ENCODE measurements at places on chromosomes 4 and X.

DNA sequence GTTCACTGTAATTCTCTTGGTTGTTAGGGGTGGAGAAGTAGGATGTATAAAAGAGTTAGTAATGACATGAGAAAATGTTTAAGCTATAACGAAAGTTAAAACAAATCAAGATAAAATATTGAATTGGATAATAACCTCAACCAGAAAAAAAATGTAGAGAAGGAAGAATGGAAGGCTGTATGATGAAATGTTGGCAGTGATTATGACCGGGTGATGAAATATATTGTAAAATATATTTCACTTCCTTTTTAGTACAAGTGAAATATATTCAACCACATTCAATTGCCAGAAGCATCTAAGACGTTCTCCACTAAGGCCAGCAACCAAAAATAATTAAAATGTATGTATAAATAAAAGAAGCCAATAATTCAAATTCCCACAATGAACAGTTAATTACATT is 309.3 kb upstream of the FGF13 start:
- no peak for DNase-seq

- DNase-seq: no peak
These were observed 12.0 kb downstream of the NEIL3 start for GRCh38 chr4:177321647-177322046.

GRCh38 chr4:28388471-28388870 is 1527.8 kb downstream of the STIM2 start:
- DNase-seq: no peak

GRCh38 chr4:101853691-101854090 is 63.2 kb downstream of the BANK1 start:
- DNase-seq: no peak

GRCh38 chr4:5079581-5079980 is 28.3 kb downstream of the STK32B start:
- DNase-seq: no peak

GRCh38 chr4:182905038-182905437 is 12.1 kb downstream of the DCTD start:
- no peak for DNase-seq

DNA sequence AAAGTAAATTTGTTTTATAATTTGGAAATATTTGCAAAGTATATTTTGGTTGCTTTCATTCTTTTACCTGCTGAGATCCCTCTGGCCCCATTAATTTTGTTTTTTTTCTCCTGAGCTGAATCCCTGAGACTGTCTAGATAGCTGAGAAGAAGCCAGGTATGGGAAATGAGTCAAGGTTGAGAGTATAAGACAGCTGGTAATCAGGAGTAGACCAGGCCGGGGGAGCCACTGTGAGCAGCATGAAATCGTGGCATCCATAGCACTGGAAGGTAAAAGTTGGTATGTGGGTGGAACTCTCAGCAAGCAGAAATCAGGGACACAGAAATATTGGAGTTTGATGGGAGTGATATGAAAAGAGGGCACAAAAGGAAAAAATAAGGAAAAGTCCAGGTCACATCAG is 164.5 kb downstream of the FHIP1A start:
- DNase-seq: no peak

GRCh38 chr4:15585331-15585730 is 69.8 kb downstream of the FBXL5 start:
- no peak for DNase-seq

DNA sequence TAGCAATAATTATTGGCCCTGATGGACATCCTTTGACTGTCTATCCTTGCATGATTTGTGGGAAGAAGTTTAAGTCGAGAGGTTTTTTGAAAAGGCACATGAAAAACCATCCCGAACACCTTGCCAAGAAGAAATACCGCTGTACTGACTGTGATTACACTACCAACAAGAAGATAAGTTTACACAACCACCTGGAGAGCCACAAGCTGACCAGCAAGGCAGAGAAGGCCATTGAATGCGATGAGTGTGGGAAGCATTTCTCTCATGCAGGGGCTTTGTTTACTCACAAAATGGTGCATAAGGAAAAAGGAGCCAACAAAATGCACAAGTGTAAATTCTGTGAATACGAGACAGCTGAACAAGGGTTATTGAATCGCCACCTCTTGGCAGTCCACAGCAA is 60.7 kb downstream of the ZFX start:
- DNase-seq: no peak

- DNase-seq: no peak
These were observed 28.2 kb downstream of the PHKA1 start for GRCh38 chrX:72685810-72686456.

DNA sequence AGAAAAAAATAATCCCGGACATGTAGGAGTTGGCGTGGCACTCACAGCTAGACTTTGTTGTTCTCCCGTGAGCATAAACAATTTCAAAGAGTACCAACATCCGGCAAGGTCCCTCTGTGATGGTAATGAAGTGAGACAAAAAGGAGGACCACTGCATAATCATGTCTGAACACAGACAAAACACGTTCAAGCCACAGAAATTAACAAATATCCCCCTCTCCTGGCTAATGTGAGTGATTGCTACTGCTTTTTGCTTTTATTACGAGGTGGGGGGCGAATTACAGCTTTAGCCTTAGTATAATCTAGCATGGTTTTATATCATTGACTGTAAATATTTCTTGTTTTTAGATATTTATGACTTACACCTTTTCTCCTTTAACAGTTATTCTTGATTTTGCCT is 118.5 kb downstream of the PLS3 start:
- no peak for DNase-seq

DNA sequence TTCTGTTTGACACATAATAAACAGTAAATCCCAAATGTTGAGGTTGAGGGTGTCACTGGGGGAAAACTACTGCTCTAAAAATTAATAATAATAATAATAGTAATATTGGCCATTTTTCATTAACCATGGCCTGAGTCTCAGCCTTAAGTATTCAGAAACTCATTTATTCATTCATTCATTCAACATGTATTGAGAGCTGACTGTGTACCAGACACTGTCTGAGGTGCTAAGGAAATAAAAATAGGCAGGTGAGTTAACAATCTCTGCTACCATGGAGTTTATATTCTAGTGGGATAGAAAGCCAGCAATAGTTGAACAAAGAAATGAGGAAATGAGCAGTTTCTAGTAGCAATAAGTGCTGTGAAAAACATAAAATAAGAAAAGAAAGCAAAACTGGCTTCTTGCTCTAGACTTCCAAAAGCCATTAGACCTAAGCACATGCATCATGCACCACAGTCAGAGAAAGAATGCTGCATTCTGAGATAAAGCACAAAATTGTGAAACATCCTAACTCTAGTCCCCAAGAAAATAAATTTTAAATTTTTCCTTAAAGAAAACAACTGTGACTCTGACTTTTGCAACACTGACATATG is 278.7 kb downstream of the RCHY1 start:
- DNase-seq: no peak

DNA sequence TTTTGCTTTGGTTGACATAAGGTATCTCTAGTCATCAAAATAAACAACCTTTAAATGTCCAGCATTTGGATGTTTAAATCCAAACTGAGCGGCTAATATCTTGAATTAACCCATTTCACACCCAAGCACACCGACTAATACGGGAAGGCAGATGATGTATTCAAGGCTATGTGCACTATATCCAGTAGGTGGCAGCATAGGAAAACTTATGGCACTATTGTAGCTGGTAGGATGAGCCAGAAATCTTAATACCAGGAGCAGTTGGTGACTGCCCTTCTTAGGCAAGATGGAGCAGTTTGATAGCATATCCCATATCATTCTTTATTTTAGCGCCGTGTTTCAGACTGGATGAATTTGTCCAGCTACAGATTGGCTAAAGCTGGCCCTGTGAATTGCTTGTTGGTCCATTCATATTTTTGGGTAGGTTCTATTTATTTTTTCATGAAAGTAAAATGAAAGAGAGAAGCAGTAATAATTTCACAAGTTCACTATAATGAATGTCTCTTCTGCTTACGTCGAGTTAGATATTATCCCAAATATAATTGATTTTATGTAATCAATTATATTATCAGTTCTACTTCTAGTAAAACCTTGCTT is 24.4 kb downstream of the UCHL1 start:
- peak; percentile 8 for DNase-seq

GRCh38 chr4:2935762-2936743 is 27.2 kb downstream of the NOP14 start:
- DNase-seq: peak; percentile 2

DNA sequence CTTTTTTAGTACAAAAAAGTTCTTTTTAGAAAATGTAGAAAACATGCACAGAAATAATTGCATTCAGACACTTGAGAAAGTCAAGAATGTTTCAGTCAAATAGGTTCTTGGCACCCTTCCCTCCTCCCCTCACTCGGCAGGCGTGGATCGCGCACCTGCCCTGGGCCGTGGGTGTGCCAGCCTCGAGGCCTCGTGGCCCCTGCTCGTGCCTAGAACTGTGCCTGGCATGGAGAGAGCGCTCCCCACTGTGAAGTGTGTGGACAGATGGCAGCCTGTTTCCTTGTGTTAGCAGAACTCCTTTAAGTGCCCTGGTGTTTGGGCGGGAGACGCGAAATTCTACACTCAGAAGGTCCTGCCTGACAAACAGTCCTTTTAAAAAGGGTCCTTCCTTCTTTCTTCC is 14.7 kb downstream of the RGS12 start:
- no peak for DNase-seq

DNA sequence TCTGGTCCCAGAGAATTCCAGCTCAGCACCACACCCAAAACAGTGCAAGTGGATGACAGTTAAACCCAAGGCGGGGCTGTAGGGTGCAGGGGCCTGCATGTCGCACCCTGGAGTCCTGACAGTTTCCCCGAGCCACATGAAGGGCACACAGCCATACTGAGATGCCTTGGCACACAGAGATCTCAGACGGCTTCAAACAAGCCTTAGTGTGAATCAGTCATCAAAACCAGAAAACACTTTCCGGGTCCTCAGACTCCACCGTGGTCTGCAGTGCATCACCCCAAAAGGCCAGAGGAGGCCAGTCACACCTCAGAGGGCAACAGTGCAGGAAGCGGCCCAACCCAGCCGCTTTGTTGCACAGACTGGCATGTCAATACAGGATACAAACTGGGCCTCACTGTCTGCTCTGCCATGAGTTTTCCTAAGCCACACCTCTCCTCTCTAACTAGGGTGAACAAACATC is 64.6 kb upstream of the ENPP6 start:
- DNase-seq: no peak

DNA sequence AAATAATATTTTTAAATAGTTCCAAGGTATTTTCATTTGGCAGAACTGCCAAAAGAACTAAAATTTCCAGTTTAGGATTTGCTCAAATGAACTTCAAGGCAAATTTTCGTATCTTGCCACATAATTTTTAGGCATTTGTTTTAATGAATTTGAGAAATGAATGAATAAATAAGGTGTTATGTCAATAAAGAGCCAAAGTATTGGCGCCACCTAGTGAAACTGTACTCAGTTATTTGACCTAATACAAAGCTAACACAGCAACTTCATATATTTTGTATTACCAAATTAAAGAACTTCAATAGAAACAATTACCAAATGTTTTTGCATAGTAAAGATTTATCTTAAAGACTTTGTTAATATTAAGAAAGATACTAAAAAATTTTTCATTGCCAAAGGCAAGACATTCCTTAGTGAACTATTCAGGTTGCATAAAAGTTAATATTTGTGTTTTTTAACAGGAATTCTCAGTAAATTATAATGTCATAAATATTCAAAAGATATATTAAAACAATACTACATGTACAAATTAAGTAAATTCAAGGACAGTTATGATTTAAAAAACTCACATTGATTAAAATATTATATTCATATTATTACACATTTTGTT is 50.3 kb downstream of the STPG2 start:
- no peak for DNase-seq

GRCh38 chrX:644304-645281 is 14.0 kb downstream of the SHOX start:
- no peak for DNase-seq

GRCh38 chr4:134533068-134533467 is 331.5 kb upstream of the PABPC4L start:
- DNase-seq: no peak

- no peak for DNase-seq
These were observed 26.1 kb upstream of the VMA21 start for GRCh38 chrX:151370906-151371305.

GRCh38 chr4:182818926-182819730 is 98.1 kb downstream of the DCTD start:
- DNase-seq: no peak

DNA sequence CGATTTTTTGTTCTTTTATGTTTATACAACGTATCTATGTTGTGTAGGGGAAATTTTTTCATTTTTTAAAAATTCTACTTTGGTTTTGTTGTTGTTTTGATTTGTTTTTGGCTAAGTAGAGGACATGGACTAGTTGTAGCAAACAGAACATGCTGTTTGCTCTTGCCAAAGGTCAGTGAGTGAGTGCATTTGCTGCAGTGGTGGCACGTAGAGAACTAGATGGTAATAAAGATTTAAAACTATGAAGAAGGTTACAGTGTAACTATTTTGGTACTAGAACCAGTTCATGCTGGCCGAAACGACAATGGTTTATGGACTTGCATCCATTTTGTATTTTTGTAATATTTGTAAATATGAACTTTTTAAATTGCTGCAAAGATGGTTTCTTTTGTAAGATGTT is 1.9 kb upstream of the SCML1 start:
- DNase-seq: no peak

GRCh38 chrX:13464599-13465275 is 104.7 kb upstream of the EGFL6 start:
- no peak for DNase-seq

GRCh38 chr4:7146059-7146785 is 46.1 kb upstream of the SORCS2 start:
- no peak for DNase-seq

- DNase-seq: no peak
These were observed 21.0 kb downstream of the MAN2B2 start for GRCh38 chr4:6595897-6596537.

DNA sequence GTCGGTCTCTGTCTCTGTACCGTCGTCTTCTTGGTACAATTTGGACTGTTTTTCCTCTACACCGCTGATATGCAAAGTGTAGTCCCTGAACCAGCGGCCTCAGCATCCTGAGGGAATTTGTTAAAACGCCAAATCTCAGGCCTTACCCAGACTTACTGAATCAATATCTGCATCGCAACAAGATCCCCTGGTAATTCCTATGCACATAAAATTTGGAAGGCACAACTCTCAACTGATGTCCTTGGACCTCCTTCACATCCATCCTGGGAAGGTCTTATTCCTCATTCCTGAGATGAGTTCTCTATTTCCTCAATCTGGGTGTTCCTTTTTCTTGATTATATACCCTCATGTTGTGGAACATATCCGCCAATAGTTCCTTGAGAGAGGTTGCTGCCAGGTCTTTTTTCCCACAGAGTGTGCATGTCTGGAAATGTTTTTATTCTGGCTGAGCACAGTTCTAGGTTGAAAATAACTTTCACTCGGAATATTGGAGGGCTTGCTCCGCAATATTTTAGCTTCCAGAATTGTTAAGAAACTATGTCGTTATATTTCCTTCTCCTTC is 738 bp upstream of the HPF1 start:
- no peak for DNase-seq

Data from thoracic aorta (tissue), 2 donors.